ENCODE measurements at places on chromosomes 12 and 14.
A peak's percentile ranks its signal among the peaks of the same experiment; 100 is the strongest.

DNA sequence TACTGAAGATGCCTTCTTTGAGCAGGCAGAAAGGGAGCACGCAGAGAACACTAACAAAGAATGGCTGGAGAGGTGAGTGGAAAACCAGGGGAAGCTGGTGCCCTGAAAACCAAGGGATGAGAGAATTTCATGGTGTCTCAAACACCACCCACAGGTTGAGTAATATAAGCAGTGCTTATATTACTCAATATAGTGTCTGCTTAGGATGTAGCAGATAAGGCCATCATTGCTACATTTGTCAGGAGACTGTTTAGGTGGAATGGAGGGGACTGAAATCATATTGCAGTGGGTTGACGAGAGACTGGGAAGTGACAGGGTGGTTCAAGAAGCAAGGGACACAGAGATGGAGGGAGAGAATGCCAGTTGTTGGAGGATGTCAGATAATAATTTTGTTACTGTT is 20.6 kb downstream of the PKP2 start:
- no peak for DNase-seq

DNA sequence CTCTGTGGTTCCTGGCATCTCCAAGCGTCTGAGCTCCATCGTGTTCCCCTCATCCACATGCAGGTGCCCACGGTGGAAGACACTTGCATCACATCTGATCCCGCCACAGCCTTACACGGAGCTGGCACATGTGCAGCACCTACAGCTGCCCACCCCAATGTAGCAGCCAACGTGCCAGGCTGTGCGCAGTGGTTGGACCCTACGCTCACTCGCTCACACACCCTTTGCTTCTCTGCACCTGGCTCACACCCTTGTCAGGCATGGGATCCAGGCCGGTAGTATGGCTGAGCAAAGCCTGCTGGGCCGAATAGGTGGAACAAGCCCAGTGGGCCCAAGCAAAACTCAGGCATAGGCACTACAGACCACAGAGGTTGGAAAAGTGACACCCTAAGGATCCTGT is 567.2 kb downstream of the FSCB start:
- no peak for DNase-seq

- no peak for DNase-seq
Measured at GRCh38 chr12:104736307-104736706, 221.8 kb downstream of the SLC41A2 start.

- no peak for DNase-seq
Measured at GRCh38 chr14:100155049-100155621, 4.3 kb downstream of the DEGS2 start.

DNA sequence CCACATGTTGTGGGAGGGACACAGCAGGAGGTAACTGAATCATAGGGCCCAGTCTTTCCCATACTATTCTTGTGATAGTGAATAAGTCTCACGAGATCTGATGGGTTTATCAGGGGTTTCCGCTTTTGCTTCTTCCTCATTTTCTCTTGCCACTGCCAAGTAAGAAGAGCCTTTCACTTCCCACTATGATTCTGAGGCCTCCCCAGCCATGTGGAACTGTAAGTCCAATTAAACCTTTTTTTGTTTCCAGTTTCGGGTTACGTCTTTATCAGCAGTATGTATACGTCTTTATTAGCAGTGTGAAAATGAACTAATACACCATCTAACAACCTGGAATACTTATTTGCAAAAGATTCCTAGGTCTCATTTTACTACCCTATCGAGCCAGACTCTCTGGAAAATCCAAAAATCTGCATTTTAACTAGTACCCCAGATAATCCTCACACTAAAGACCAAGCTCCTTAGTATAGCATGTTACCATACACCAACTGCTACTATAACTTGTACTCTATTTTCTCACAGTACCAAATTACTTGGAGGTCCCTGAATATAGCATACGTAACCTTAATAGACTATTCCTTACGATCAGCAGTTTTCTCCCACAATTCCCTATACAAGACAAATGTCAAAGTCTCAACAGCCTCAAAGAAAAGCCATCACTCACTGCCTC is 11.5 kb downstream of the GTF2A1 start:
- no peak for DNase-seq

DNA sequence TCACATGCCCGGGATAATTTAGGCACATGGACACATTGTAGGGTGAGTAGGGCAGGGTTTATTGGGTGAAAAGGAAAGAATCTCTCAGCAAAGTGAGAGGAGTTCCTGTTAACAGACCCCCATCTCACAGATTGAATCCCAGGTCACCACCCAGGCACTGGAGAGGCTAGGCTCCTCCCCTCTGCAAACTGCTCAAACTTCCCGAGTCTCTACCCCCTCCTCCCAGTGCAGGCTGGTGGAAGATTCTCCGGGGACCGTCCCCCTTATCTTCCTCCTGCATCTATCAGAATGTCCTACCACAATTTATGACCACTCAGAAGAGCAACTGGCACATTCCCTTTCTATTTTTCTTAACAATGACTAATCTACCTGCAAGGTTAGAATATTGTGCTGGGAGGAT is 126.0 kb downstream of the NTF3 start:
- no peak for DNase-seq

- no peak for DNase-seq
Measured at GRCh38 chr14:76282581-76282980, 93.4 kb upstream of the ESRRB start.

DNA sequence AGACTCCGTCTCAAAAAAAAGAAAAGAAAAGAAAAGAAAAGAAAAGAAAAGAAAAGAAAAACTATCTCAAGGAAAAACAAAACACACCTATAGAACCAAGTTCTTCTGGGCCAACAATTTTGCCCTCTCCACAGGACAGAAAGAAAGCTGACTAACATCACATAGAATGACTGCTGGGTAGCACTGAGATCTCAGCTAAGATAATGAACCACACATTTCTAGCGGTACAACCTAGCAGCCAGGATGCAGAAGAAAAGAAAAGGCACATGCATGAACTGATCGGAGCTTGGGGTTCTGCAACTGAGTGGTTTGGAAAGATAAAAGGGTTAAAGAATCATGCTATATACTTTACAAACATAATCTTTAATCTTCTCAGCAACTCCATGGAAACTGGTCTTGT is 19.5 kb downstream of the TMED10 start:
- no peak for DNase-seq

GRCh38 chr12:509500-509899 is 49.8 kb downstream of the B4GALNT3 start:
- DNase-seq = peak; percentile 66

- no peak for DNase-seq
Measured at GRCh38 chr12:121089031-121089812, 43.5 kb upstream of the P2RX7 start.

GRCh38 chr12:124096109-124096508 is 123.1 kb downstream of the ZNF664 start:
- DNase-seq = no peak

- peak; percentile 57 for DNase-seq
Measured at GRCh38 chr12:103269946-103270345, 225.8 kb downstream of the C12orf42 start.

- no peak for DNase-seq
Measured at GRCh38 chr14:74593241-74593953, 18.6 kb downstream of the LTBP2 start.

GRCh38 chr14:68961781-68962584 is 17.1 kb downstream of the ACTN1 start:
- DNase-seq = peak; percentile 47

DNA sequence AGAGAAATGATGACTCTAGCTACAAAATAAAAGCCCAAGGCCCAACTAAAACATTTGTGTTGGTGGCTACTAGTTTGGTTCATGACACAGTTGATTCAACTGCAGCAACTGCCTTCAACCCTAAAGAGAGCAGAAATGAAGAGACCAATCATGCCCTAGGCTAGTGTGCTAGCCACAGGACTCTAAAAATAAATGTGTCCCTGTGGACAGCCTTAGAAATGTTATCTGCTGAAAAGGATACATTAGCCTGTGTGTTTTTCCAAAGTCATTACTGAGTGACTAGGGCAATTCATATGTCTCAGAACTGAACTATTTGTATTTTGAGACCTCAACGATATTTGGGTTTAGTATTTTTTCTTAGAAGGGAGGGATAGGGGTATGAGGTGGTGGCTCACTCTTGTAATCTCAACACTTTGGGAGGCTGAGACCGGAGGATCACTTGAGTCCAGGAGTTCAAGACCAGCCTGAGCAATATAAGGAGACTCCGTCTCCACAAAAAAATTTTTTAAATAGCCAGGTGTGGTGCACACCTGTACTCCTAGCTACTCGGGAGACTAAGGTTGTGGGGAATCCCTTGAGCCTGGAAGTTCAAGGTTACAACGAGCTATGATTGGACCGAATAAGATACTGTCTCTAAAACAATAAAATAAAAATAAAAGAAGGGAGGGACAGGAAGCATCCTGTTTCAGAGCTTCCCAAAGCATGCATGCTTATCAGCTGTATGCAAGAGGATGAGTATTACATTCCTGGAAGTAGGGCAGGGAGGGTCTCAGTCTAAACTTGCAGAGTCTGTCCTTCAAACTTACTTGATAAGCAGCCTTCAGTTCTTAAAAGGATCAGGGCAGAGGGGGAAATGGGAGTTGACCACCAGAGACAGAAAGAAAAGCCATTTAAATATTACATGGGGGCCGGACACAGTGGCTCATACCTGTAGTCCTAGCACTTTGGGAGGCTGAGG is 29.6 kb upstream of the NAP1L1 start:
- no peak for DNase-seq

GRCh38 chr14:96103560-96104460 is 64.6 kb downstream of the C14orf132 start:
- DNase-seq = no peak

- no peak for DNase-seq
Measured at GRCh38 chr12:99334285-99335056, 313.1 kb upstream of the GARIN6 start.

- DNase-seq = no peak
Measured at GRCh38 chr12:49410818-49411217, 43.6 kb downstream of the SPATS2 start.

DNA sequence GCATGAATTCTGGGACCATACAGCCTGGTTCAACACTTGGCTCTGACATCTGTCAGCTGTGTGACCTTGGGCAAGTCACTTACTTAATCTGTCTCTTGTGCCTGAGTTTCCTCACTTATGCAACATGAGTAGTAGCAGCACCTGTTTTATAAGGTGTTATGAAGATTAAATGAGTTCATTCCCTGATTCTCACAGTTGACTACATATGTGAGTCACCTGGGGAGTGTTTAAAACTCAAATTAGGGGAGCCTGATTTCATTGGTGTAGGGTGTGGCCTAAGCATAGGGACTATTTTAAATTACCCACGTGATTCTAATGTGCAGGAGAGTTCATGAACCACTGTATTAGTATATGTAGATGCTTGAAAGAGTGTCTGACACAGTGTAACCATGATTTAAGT is 36.7 kb upstream of the TMEM233 start:
- no peak for DNase-seq

DNA sequence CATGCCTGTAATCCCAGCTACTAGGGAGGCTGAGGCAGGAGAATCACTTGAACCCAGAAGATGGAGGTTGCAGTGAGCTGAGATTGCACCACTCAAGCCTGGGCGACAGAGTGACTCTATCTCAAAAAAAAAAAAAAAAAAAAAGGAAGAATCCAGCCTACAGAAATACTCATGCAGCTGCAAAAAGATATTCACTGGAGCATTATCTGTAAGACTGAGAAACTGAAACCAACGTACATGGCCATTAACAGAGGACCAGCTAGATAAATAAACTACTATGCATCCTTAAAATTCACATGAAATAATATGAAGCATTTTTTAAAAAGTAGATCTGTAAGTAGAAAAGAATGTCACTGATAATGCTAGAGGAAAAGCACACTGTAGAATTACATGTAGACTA is 3.5 kb downstream of the SLC7A7 start:
- no peak for DNase-seq

- no peak for DNase-seq
Measured at GRCh38 chr14:99838639-99839134, 45.5 kb downstream of the EML1 start.

Measured in NCI-H146 (cell line).